ENCODE measurements at places on chromosomes 3 and 15.

GRCh38 chr15:98422130-98422478 lies 226.2 kb upstream of the IGF1R start:
- no peak for DNase-seq

DNA sequence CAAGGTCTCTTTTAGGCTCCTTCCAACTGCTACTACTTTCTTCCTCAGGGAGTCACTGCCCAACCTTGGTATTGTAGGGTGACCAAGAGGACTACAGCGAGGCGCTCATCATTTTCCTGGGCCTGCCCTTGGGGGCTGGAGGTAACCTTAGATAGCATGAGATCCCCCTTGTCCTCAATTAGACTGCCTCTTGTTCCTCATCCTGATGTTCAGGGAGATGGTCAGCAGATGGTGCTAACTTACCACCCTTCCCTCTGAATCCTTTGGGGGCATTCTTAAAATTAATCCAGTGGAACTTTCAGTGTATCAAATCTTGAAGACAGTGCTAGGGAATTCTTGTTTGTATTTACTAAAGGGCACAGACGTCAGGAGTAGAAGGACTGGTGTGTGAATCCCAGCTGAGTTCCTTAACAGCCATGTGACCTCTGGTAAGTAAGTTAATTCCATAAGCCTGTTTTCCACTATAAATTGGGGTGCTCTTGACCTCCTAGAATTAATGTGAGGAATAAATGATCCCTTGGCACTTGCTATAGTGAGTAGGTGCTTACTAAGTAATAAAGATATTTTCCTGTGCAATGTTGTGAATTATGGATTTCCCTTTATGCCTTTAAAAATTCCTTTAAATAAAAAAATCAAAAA lies 4.1 kb upstream of the CLPX start:
- DNase-seq = no peak

DNA sequence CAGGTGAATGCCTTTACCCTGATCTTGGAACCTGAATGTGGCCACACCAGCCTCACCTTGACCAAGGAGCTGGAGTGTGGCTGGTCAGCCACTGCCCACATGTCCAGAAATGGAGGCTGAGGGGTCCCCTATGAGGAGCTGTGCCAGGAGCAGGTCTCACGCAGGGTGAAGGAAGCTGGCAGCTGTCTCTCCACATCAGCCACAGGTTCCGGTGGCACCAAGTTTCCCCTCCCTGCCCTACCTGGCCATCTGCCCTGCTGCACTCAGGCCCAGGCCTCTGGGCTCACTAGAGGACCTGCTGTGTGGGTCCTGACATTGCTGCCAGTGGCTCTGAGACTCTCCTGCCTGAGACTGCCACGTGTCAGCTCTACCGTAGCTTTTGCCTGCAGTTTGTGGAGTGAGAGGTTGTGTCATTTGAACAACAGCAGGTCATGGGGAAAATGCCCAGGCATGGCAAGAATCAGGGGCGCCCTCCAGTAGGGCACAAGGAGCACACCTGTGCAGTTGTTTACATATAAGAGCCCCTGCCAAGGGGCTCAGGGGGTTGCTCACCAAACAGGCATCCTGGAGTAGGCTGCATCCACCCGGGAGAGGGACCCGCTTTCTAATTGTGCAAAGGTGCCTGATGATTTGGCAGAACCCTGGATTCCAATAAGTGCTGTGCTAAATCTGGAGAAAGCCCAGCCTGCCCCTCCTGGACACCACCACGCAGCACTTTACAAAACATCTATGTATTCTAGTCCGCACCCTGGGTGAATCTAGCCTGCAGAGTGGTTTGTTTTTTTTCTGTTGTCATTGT lies 258.5 kb upstream of the TLE3 start:
- no peak for DNase-seq

DNA sequence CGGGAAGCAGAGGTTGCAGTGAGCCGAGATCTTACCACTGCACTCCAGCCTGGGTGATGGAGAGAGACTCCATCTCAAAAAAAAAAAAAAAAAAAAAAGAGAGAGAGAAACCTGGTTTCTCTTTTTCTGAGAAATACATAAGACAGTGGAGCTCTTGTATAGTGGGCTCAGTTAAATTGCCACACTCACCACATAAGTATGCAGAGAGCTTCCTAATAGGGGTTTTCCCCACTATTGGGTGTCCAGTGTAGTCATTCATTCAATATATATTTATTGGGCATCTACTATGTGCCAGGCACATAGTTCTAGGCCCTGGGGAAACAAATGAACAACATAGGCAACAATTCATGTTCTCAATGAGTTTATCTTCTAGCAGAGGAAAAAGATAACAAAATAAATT lies 48.9 kb upstream of the FMN1 start:
- peak; percentile 52 for DNase-seq

GRCh38 chr3:99542767-99543518 lies 95.5 kb upstream of the COL8A1 start:
- DNase-seq = no peak

DNA sequence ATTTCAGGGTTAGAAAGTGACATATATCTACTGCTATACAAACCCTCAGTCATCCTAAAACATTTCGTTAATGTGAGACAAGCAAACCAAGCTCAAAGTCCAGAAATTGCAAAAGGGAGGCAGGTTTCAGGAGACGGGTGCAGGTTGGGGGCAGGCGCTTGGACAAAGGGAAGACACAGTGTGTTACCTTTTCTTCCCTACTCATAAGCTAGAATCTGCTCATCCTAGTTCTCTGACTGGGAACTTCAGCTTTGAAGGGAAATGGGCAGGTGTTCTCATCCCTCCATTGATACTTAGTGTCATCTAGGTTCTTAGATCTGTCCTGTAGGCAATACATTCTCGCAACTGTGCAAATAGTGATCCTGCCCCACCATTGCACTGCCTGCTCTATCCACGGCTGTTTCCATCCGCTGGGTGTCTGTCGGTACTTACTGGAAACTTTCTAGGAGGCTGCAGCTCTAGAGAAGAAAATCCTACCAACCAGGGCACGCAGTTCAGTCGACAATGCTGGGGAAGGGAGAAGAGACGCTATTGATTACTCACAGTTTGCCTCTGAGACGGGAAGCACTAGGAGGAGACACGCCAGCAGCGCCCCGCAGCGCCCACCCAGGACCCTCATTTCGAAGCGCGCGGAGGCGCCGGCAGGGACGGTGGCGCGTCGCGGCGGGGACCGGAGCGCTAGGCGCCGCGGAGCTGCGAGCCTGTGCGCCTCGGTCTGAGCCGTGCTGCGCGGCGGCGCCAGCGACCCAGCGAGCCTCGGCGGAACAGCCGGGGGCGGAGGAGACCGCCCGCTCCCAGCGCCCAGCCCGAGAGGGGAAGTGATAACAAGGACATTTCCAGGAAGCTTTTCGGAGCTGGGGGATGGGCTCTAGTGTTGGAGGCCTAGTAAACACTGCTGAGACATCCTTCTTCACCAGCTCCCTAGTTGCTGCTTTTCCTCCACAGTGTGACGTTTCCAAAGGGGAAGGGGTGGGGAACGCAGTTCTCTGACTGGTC lies at the start of gene PROS1:
TSS of gene PROS1 (minus strand) at position 766 of the 996 bp plus-strand sequence. CDS start at position 619, 147 bp downstream.
- no peak for DNase-seq

GRCh38 chr3:156236556-156237260 lies 116.3 kb downstream of the KCNAB1 start:
- DNase-seq = no peak

GRCh38 chr15:60975952-60976351 lies 253.2 kb downstream of the RORA start:
- no peak for DNase-seq

DNA sequence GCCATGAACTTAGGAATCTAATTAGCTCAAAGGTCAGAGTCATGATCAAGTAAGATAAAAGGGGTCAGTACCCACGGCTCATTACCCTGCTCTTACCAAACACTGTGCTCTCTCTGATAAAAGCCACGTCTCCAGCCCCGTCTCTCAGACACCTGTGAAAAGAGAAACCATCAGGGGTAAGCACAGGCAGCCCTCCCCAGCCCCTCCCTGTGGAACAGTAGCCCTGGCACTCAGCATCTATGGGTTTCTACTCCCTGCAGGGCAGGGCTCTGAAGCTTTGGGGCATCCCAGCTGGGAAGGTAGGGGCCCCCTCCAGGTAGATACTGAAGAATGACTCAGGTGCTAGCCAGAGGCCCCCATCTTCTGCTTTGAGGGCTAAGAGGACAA lies 10.5 kb downstream of the LTF start:
- DNase-seq = no peak

GRCh38 chr3:126911162-126912026 lies 71.5 kb upstream of the PLXNA1 start:
- DNase-seq = peak; percentile 79

DNA sequence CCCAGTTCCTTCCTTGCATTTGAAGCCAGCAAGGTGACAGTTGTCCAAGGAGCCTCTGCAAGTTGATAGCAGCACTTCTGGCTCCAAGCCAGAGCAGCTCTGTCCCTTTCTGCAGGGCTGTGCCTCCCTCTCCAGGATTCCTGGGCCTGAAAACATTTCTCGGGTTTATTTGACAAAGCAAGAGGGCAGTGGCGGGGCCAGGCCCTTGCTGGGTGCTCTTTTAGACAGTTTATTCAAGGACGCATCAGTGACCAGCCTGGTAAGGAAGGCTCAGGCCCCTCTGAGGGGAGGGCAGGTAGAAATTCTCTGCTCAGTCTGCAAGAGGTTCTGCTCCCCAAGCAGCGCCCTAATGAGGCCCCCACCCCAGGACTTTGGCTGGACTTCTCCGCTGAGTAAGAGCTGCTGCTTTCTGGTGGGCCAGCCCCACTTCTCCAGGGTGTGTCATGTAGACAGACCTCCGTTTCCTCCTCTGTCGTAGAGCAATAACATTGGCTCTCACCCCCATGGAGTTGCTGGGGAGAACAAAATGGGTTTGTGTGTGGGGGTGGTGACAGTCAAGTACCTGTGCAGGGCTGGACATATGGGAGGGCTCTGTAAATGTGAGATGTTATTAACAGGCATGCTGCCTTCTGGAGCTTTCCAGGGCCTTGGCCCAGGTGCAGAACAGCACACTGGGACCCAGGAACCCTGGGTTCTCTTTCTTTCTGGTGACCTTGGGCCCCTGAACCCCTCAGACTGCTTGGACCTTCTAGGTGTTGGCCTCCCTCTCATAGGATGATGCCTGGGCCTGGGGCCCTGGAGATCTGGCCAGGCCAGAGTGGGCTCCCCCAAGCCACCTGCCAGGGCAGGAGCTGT lies 146.2 kb upstream of the TLE3 start:
- DNase-seq = no peak

Measured in epithelial cell of proximal tubule (primary cell).